Heart left ventricle (tissue), 16 donors: ENCODE measurements at places on chromosomes 1 and 21. TPM values are rescaled to one million over a fixed set of nuclear protein-coding genes. Genes with fewer than 3 reads are reported as not detected.

Gene SZRD1
- 95.4 TPM for total RNA-seq

Gene RNF186
- not detected for total RNA-seq

DNA sequence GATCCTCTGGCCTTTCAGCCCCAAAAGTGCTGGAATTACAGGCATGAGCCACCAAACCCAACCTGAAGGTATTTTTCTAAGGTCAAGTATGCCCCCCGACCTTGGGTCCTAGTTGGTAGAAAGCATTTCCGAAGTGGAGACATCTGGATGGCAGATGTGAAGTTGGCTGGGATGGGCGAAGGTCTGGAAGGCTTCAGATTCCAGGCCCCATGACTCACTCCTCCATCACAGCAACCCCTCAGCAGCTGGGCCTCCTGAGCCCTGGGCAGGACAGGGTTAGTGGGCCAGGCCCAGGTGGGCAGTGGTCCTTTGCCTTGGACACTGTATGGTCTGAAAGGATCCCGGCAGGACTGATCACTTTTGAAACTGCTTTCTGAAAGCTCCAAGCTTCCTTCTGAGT is 23.3 kb downstream of the NAV1 start:
- H3K4me3 ChIP-seq: no peak overlapping the region
- H3K27me3 ChIP-seq: no peaks in the 10 kb centered on the region
- no peak for DNase-seq
- peaks cover 83% of the 10 kb centered on the region for H3K4me1 ChIP-seq
- peak overlapping the region; percentile 52 for H3K27ac ChIP-seq

Gene MAP1LC3C
- not detected for total RNA-seq

DNA sequence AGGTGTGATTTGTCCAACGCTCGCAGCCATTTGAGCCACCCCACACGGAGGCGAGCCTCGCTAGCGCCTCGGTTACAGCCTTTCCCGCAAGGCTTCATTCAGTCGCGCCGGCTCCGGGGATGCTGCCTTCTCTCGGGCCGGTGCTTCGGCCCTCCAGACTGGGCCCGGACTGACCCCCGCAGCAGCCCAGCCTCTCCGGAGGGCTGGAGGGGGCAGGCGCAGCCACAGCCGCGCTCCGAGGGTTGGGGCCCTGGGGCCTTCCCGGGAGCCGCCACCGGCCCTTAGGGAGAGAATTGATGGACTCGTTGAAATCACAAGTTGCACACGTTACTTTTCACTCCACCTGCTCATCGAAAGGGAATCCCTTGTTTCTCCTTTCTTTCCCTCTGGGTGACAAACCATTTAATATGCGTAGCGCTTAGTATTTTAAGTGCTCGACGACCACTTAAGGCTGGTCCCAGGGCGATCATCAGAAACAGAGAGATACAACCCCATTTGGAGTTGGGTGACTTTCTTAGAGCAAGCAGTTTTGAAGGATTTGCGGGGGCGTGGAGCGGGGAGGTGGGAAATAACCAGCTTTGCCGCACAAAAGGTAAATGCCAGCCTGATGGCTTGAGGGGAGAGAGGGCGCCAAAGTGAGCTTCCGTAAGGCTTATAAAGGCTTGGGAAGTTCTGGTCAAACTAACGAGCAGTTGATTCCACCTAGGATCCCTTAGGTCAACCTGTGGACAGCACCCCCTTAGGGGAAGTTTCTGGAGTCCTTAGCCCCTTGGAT is 24.6 kb upstream of the ENAH start:
- H3K27ac ChIP-seq: no peak overlapping the region
- no peaks in the 10 kb centered on the region for H3K27me3 ChIP-seq
- peak overlapping the region; percentile 32 for H3K4me3 ChIP-seq
- no peak for DNase-seq

- H3K27ac ChIP-seq: no peak overlapping the region
- H3K4me1 ChIP-seq: no peaks in the 10 kb centered on the region
- H3K27me3 ChIP-seq: no peaks in the 10 kb centered on the region
- no peak for DNase-seq
- H3K4me3 ChIP-seq: no peak overlapping the region
- peaks cover 72% of the 10 kb centered on the region for H3K36me3 ChIP-seq
These were observed 9.5 kb downstream of the CTSK start for GRCh38 chr1:150798525-150798924.

DNA sequence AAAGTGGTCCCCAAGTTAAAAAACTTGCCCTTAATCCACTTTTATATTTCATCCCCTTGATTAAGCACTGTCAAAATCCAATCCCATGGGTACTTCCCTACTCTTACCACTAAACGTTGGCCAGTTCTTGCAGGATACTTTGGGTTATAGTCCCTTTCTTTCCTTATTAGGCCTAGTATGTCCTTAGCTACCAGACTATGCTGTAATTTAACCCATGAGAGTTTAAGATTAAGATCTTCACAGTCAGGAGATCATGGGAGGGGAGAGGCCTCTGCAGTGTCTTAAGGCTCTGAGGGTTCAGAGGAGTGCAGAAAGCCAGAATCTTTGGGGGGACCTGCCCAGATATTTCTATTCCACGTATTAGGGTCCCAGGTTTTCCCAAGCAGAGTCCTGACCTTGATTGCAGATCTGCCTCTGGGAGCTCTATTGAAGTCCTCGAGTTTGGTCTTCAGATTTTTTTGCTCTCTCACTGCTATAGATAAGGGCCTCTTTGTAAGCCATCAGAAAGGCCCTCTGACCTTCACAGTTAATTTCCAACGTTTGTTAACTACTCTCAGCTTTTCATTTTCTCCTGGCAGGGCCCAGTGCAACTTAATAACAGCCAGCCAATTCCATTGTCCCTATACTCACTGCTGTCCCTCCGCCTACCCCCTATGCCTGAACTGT is 9.0 kb upstream of the CGN start:
- no peak overlapping the region for H3K4me3 ChIP-seq
- DNase-seq: no peak
- peaks cover 7% of the 10 kb centered on the region for H3K4me1 ChIP-seq
- no peaks in the 10 kb centered on the region for H3K36me3 ChIP-seq
- H3K27me3 ChIP-seq: no peaks in the 10 kb centered on the region

Gene PDC
- not detected for total RNA-seq

DNA sequence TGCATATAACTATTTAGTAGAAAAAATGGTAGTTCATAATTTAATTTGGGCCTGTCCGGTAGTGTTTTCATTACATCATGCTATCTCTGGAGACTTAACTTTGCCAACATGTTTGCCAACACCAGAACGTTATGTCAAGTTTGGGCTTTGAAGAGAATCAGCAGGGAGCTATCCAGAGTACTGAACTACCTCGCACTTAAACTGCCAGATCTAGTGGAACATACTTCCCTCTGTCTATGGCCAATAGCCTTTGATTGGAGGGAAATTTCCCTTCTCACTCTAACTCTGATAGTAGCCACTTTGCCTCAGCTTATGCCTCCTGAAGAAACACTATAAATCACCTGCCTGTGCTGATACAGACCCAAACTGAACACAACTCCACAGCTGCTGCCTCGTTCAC is 10.0 kb downstream of the LRRC53 start:
- no peaks in the 10 kb centered on the region for H3K27me3 ChIP-seq
- no peaks in the 10 kb centered on the region for H3K4me1 ChIP-seq
- no peak overlapping the region for H3K4me3 ChIP-seq
- H3K27ac ChIP-seq: no peak overlapping the region

Gene FAM72C
- not detected for total RNA-seq

- H3K4me1 ChIP-seq: no peaks in the 10 kb centered on the region
- no peaks in the 10 kb centered on the region for H3K27me3 ChIP-seq
- H3K36me3 ChIP-seq: no peaks in the 10 kb centered on the region
- no peak overlapping the region for H3K27ac ChIP-seq
- no peak overlapping the region for H3K4me3 ChIP-seq
These were observed 41.5 kb upstream of the MRPS6 start for GRCh38 chr21:34031835-34032370.

Gene GJA9
- not detected for total RNA-seq

Gene SIKE1
- total RNA-seq: 35.8 TPM

GRCh38 chr1:211695135-211695816 is 19.9 kb upstream of the NEK2 start:
- peaks cover 6% of the 10 kb centered on the region for H3K4me1 ChIP-seq
- H3K27ac ChIP-seq: no peak overlapping the region
- H3K4me3 ChIP-seq: no peak overlapping the region
- H3K36me3 ChIP-seq: no peaks in the 10 kb centered on the region
- H3K27me3 ChIP-seq: peaks cover 5% of the 10 kb centered on the region
- no peak for DNase-seq

- H3K27ac ChIP-seq: peak overlapping the region; percentile 96
- H3K27me3 ChIP-seq: no peaks in the 10 kb centered on the region
- no peaks in the 10 kb centered on the region for H3K36me3 ChIP-seq
These were observed 848 bp downstream of the CTTNBP2NL start for GRCh38 chr1:112396653-112397471.

Gene LCE1D
- total RNA-seq: not detected

Gene CBR3
- 2.4 TPM for total RNA-seq

- H3K27ac ChIP-seq: no peak overlapping the region
- H3K4me3 ChIP-seq: no peak overlapping the region
- H3K27me3 ChIP-seq: no peaks in the 10 kb centered on the region
- no peak for DNase-seq
- no peaks in the 10 kb centered on the region for H3K36me3 ChIP-seq
- no peaks in the 10 kb centered on the region for H3K4me1 ChIP-seq
These were observed 27.5 kb upstream of the SLAMF9 start for GRCh38 chr1:159981351-159982055.
